ENCODE measurements at places on chromosomes 3 and 15.

- DNase-seq = peak; percentile 57
Observed at GRCh38 chr15:52567871-52568600, 794 bp downstream of the ARPP19 start.

DNA sequence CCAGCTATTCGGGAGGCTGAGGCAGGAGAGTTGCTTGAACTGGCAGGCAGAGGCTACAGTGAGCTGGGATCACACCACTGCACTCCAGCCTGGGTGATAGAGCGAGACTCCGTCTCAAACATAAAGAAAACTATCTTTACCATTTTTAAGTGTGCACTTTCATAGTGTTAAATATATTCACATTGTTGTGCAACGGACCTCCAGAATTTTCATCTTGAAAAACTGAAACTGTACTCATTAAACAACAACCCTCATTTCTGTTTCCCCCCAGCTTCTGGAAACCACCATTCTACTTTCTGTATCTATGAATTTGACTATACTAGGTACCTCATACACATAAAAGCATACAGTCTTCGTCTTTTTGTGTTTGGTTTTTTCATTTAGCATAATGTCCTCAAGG, 375.1 kb downstream of the SHQ1 start:
- DNase-seq = no peak

DNA sequence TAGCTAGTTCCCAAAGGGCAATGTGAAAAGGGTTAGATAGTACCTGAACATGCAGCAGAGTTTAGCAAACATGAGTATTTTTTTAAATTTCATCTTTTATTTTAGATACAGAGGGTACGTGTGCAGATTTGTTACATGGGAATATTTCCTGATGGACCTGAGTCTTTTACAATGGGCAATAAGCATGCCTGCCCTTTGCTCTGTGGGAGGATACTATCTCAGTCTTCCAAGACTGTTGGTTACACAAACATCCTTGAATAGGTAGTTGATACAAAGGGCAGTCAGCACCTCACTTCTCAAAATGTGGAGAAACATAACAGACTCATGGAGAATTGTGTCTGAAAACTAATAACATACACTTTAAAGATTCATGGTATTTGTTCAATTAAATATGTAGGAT, 103.3 kb downstream of the GOLIM4 start:
- no peak for DNase-seq

DNA sequence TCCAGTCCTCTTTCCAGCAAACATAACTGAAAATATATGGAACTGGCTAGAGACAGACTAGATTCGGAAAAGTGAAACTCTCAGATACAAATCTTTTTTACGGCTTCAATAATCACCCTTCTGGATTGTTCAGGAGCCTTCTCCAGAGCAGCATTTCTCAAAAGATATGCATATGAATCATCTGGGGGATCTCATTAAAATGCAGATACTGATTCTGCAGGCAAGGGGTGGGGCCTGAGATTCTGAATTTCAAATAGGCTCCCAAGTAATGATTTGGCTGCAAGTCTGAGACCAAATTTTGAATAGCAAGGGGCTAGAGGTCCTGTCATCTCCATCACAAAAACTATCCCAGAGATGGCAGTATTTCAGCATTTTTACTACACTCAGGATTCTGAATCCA, 165.4 kb downstream of the CTNNB1 start:
- no peak for DNase-seq

- no peak for DNase-seq
Observed at GRCh38 chr3:130748467-130748861, 1.8 kb upstream of the PIK3R4 start.

DNA sequence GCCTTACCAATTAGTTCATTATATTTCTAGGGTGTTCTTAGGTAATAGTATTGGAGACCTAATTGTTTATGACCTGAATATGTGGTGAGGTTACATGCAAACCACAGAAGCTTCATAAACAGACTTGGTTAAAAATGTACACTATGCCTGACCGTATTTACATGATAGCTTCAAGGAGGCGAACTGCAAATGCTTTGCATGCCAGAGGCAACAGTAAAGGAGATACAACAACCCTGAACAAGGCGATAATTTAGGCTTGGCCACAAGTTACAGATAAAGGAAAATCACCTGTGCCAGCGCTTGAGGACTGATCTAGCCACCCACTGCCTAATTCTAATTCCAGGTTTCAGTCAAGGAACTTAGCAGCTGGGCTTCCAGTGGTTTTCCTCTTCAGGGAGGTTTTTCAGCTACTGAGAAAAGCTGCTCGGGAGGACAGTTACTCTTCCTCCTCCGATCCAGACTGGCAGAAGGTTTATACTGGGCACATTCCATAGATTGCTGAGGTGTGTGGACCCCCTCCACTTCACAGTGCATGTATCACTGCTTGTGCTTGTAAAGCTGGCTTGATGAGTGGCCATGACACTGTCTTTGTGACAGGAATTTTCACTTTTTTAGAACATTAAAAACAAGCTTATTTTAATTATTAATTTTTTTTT, 95.6 kb downstream of the DHX36 start:
- peak; percentile 83 for DNase-seq

GRCh38 chr3:4162096-4162495, 141.1 kb upstream of the SETMAR start:
- DNase-seq = no peak

GRCh38 chr3:87268646-87269211, 7.7 kb downstream of the POU1F1 start:
- DNase-seq = no peak

- DNase-seq = peak; percentile 76
Observed at GRCh38 chr3:108006077-108006771, 84.6 kb downstream of the CD47 start.

GRCh38 chr15:69760258-69760845, 307.7 kb downstream of the RPLP1 start:
- no peak for DNase-seq

GRCh38 chr3:111870620-111871019, 11.6 kb downstream of the PHLDB2 start:
- no peak for DNase-seq

GRCh38 chr3:30644615-30645014, 38.2 kb downstream of the TGFBR2 start:
- no peak for DNase-seq

GRCh38 chr3:100076731-100077529, 37.4 kb downstream of the FILIP1L start:
- no peak for DNase-seq

DNA sequence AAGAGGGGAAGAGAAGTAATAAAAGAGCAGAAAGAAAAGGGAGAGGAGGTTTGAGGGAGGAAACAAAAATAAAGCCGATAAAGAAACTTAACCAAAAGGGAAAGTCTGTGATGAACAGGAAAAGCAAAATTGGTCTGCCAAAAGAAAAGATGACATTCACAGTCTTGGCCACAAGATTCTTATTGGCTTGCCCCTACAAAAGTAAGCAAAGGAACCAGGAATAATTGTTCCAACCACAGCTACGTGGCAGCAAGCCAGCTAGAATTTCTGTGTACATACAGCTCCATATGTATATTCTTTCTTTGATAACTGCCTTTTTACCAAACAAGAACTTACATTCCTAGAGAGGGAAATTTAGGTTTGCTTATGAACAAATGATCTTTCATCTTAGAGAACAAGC, 79.6 kb downstream of the MLH1 start:
- no peak for DNase-seq

DNA sequence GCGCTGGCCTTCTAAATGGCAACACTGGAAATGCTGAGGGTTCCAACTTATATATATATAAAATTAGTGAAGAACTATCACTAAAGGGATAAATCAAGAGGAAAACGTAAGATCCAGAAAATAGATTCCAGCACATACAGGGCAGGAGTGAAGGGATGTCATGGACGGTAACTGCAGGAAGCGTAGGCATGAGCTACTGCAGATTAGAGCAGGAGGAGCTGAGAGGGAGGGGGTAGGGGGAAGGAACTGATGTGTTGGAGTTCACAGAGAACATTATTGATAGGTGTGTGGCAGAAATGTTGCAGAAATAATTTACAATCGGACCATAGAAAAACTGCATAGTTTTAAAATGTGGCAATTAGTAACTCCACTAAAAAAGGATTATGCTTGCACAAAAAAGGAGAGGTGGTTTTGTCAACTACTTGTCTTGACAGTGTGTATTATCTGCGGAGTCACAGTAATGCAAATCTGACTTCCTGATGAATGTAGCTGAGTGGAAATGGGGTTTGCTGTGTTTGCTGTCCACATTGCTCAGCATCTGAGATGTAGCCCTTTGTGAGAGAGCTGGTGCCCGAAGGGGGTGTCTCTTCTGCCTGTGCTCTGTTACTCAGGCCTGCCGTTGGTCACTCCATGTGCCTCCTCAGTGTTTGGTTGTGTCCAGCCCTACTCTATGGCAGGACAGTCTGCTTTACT, 61.2 kb downstream of the PAK2 start:
- DNase-seq = no peak

GRCh38 chr3:134709561-134710312, 58.9 kb upstream of the KY start:
- no peak for DNase-seq

- no peak for DNase-seq
Observed at GRCh38 chr15:76235186-76235826, 76.0 kb downstream of the ETFA start.

- DNase-seq = no peak
Observed at GRCh38 chr3:178067721-178068120, 468.5 kb upstream of the KCNMB2 start.

DNA sequence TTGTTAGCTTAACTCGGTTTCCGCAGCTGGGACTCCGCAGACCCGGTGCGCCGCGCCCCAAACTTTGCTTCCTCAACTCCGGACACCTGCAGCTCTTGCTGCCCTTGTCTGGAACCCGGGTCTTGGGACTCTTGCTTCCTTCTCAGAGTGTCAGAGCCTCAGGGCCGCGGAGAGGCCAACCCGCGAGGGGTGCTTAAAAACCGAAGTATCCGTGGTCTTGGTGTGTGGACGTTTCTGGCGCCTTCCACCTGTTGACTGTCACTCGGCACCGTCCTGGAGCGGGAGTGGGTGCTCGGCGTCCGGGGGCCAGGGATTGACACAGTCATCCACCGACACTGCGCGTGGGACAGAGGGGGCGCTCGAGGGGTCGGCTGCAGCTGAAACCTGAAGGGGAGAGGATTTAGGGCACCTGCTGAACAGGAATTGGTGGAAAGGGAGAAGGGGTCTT, 386 bp downstream of the SQOR start:
- DNase-seq = peak; percentile 64

DNA sequence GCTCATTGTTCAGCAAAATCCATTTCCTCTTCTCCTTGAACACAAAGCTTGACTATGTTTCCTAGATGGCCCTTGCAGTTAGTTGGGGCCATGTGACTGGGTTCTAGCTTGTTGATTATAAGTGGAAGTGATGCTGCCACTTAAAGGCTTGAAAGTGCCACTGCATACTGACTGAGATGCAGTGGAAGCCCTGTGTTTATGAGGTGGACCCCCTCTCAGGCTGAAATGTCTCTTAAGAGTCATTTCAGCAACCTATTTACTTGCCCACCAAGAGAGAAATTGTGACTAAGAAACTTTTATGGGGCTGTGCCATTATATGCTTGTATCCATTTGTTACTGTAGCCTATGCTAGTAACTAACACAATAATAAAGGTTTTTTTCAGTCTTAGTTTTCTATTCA, 8.4 kb upstream of the ANP32A start:
- no peak for DNase-seq

DNA sequence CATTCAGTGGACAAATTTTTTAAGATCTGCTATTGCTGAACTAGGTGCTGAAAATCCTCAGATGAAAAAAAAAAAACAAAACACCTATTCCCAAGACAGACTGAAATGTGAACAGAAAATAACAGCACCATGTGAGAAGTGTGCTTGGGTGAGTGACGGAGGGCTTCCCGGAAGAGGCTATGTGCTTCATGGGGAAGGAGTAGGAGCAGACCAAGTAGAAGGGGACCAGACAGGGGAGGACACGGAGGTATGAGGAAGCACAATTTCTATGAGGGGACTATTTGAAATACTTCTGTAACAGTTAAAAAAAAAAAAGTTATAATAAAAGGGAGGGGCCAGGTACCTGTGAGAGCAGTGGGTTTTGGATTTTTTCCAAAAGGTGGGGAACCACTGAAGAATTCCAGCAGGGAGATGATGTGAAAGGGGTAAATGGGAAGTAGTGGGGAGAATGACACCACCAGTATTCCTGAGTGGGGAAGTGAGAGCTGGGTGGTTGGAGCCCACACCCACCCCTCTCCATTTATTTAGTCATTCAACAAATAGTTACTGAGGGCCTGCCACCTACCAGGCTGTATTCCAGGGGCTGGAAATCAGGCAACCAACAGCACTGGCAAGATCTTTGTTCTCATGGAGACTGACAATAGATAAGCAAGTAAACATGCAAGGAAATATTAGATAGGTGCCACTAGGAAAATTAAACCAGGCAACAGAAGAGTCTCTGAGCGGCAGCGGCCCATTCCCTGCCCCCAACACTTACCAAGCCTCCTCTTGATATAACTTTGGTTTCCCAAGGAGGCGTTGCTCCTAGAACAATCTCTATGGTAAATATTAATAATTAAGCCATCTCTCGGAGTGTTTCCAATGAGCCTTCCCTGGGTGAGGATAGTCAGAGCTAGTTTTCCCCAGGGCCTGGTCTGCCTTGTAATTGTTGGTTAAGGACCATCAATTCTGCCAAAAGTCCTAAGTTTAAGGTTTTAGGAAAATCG, 3.8 kb upstream of the USP3 start:
- no peak for DNase-seq

- DNase-seq = no peak
Observed at GRCh38 chr3:184594371-184595001, 32.9 kb downstream of the EPHB3 start.

GRCh38 chr15:72604794-72605193, 49.7 kb upstream of the GOLGA6B start:
- peak; percentile 74 for DNase-seq

DNA sequence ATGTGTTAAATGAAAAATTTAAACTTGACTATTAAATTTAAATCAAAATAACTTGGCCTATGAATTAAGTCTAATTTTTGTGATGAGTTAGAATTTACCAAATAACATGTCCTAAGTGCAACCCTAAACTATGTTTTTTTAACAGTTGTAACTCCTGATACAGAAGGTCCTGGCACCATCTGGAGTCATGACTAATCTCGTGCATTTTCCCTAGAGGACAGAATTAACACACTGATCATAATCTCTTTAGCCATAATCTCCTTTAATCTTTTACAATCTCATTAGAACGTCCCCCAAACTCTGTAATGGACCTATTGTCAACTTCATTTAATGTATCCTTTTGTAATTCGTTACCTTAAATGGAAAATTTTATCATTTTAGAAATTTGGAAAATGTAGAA, 100.6 kb downstream of the SUCNR1 start:
- DNase-seq = no peak

DNA sequence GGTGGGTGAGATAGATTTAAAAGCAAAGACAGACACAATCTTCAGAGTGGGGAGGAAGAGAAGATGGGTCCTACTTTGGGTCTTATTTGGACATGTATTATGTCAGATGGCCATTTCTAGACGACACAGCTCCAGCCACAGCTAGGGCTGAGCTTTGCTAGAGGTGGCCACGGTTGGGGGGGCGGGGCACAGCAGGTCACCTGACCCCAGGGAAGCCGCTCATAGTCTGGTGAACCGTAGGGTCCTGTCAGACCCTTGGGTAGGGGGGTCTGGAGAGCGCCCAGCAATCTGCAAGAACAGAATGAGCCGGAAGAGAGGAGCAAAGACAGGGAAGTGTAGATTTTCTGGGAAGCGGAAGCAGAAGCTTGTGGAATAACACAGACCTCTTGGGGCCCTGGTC, 6.6 kb downstream of the EPB42 start:
- DNase-seq = peak; percentile 38

GRCh38 chr15:82108489-82109078, 62.8 kb upstream of the MEX3B start:
- peak; percentile 89 for DNase-seq

GRCh38 chr15:82895983-82896382, 56.5 kb downstream of the HOMER2 start:
- DNase-seq = no peak

All from islet precursor cell (in vitro differentiated cells).